Neuronal stem cell (in vitro differentiated cells): ENCODE measurements at places on chromosomes 11 and 22.

- no peak for DNase-seq
These were observed 57.5 kb upstream of the EED start for GRCh38 chr11:86187027-86187426.

DNA sequence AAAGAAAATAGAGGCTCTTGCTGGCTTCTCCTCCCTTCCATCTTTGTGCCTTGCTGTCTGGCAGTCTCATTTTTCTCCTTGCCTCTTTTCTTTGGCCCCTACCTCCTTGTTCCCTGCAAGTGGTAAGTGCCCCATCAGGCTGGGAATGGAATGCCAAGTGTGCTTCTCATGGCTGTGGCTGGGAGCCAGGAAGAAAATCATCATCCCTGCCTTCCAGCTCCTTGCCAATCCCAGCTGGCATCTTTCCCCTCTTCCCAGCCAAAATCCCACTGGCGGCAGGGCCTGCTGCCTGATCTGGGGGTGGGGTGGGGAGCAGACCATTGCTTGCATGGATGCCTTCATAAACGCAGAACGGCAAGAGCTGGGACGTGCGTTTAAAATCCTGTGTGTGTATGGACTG is 27.0 kb upstream of the SLC25A18 start:
- no peak for DNase-seq

DNA sequence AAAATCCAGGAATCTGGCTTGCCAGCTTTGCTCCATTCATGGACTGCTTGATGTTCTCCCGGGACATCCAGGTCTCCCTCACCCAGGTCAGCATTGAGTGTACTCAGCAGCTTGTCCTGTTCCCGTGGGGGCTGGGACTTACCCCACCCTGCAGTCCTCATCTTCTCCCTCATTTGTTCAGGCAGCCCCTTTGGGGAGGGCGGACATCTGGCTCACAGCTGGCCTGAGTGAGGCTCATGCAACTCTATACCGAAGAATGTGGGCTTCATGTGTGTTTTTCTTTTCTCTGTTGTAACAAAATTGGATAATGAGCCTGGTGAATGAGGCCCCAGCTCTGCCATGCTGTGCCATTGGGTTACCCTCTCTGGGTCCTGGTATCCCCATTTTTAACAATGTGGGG is 227.7 kb upstream of the TENM4 start:
- no peak for DNase-seq

GRCh38 chr11:134853992-134854991 is 442.2 kb upstream of the B3GAT1 start:
- DNase-seq = no peak

GRCh38 chr11:132493801-132494200 is 1038.5 kb downstream of the OPCML start:
- DNase-seq = no peak

DNA sequence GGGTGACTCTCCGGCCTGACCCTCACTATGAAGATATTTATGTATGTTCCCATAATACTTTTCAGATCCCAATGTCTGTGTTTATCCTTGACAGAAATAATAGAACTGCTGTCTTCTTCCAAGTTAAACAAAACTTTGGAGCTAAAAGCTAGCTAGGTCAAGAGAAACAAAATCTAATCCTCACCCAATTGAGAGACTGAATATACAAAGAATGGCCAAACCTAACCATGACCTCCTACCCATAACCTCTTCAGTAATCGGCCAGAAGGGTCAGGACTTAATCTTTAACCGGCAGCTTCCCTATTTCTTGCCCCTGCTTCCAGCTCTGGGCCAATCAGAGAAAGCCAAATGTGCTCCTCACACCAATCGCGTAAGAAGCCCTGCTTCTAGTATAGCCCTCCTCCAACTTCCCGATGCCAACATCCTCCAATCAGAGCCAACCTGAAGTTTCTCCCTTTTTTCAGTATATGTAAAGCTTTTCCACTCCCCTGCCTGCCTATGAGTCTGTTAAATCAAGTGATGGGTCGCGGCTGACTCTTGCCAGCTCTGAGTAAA is 1.7 kb upstream of the DDX6 start:
- DNase-seq = peak; percentile 77

GRCh38 chr11:69007975-69008381 is 5.1 kb downstream of the MRGPRF start:
- no peak for DNase-seq

DNA sequence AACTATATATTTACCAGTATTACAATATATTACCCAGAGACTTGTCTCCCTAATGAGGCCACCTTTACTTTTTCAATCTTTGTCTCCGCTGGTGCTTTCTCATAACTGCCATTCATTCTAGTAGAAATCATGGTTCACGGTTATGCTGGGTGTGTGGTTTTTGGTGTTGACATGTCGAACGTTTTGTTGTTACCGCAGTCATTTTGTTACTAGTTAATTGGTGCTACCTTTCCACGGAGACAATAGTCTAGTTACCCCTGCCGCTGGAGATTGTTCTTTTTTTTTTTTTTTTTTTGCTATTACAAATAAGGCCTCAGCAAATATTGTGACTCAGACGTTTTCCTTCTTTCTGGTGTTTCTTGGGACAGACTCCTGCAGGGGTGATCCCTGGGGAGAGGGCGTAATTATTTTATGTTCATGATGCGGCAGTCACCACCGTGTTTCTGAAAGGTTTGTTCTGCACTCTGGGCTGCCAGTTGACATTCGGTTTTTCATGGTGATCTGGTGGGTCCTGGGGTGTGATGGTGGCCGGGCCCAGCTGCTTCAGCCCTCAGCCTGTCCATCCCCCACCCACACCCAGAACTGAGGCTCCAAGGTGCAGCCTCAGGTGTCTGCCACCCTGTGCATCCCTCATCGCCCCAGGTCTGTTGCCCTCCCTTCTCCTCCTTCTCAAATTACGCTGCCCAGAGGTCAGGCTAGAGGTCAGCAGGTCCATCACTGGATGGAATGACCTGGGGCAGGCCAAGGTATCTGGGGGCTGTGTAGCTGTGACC is 28.6 kb downstream of the LRP5 start:
- DNase-seq = no peak

GRCh38 chr11:124586238-124586860 is 16.6 kb downstream of the OR8A1 start:
- DNase-seq = peak; percentile 48

GRCh38 chr11:85483861-85484260 is 143.3 kb downstream of the DLG2 start:
- DNase-seq = peak; percentile 17

DNA sequence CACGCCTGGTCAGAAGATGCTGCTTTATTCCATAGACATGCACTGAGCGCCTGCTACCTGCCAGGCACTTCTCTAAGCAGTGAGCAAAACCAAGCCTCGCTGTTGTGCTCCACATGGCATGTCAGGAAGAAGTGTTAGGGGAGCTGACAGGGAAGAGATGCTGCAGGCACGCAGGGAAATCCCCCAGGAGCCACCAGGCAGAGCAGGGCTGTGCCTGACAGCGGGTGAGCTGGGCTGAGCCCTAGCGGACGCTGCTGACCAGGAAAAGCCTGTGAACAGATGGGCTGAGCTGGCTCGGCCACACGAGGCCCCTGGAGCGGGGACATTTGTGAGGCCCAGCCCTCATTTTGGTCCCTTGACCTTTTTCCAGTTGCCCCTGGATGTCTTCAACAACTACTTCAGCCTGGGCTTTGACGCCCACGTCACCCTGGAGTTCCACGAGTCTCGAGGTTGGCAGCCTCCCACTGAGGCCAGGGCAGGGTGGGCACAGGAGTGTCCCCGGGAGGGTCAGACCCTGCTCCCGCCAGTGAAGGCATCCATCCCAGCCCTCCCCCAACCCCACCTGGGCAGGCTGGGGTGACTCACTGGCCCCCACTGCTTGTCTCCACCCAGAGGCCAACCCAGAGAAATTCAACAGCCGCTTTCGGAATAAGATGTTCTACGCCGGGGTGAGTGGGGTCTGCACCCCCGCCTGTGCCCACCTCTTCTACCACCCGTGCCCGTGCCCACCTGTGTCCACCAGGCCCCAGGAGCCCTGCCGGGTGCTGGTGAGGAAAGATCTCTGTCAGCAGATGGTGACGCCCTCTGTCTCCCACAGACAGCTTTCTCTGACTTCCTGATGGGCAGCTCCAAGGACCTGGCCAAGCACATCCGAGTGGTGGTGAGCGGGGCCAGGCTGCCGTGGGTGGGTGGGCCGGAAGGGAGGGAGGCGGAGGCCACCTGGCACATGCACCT is 7.4 kb upstream of the MDK start:
- DNase-seq = no peak

DNA sequence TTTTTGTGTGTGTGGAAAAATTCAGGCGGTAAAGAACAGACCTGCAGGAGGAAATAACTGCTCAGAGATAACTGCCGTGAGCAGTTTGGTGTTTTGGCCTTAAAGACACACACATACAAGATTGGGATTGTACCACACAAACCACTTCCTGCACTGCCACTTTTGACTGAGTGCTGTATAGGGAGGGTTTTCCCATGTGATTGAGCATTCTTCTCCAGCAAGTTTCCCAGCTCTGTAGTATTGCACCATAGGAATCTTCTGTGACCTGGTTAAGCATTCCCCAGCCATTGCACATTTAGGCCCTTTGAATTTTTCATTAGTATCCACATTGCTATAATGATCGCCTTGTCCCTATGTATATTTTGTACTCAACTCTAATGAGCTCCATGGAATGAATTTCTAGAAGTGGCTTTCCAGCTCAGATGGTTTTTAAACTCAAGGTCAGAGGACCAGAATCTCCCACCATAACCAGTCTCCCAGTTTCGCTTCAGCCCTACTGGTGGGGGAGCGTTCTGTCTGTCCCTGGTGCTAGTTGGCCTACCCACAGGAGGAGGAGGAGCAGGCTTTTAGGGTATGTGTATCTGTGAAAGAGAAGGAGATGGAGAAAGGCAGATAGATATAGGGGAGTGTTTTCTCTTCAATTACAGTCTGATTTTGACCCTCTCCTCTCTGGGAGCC is 9.3 kb downstream of the CD82 start:
- no peak for DNase-seq

- no peak for DNase-seq
These were observed 160.3 kb downstream of the BBOX1 start for GRCh38 chr11:27200779-27201453.

DNA sequence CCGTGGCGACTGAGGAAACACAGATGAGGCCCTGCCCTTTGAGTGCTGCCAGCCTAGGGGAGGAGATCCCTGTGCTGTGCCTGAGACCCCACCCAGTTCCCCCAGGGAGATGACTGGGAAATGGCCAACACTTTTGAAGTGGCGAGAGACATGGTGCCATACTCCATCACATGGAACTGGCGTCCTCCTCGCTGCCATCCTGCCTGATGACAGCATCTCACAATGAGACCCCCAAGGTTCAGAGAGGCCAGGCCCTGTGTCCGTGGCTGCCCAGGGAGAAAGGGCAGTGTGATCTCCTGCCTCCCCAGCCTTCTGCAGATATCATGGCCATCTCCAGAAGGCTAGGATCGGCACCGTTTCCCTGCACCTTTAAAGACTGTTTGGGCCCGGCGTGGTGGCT is 31.1 kb downstream of the FAM83F start:
- no peak for DNase-seq

DNA sequence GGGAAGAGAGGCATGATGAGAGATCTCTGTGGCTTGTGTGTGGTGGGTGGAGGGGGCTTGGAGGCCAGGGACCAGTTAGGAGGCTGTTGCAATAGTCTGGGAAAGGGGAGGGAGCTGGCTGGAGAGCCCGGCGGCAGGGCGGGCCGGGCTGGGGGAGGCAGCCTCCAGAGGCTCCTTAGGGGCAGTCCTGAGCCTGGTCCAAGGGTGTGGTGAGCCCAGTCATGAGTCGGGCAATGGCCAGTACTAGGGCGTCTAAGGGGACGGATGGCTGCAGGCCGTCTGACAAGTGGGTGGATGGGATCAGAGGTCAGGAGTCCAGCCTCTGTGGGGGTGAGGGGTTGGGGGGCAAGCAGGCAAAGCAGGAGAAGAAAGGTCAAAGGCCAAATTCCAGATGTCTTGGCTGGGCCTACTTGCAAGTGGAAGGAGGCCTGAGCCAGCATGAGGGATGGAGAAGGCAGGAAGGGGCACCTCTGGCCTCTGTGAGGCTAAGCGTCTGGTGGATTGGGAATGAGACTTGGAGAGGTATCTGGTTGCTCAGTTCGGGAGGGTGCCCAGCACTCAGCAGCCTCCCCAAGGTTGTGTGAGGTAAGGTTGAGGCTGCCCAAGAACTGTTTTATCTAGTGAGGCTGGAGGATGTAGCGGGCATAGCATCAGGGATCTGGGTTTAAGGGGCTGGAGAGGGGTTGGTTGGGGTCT is 6.0 kb upstream of the CD248 start:
- DNase-seq = no peak

DNA sequence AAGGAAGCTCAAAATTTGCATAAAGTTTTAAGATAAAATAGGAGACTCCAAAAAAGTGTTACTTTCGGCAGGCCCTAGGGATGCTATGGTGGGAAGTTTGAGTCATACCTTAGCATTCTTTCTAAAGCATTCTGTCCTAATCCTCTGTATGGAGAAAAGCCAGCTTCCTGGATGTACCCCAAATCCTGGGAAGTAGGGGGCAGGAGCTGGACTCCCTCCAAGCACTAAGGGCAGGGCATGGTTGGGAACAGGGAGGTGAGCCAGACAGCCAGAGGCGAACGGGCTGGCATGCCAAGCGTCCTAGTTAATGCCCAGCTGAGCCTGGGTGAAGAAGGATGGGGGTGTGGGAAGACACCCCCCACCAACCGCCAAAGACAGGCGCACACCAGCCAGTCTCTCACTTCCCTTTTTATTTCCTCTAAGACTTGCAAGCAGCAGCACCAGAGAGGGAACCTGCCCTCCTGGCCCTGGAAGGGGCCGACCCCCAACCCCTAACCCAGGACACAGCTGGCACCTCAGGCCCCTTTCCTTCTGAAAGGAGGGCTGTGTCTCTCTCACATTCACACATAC is 23.9 kb downstream of the RTN4RL2 start:
- no peak for DNase-seq
